ENCODE measurements at places on chromosomes 13 and 19.

DNA sequence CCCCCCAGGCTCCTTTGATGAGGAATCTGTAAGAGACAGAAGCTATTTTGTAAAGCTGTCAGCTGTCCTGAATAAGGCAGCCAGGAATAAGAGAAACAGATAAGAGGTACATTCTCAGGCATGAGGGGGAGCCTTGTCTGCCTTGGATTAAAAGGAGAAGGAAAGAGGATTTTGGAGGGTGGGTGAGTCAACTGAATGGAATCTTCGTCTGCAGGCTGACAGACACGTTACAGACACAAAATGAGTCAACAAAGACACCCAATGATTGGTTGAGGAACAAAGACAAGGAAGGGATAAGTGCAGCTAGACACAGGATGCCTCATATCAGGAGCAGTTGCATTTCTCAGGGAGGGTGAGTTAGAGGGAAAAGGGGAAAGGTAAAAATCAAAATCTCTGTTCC is 162.5 kb downstream of the OLFM4 start:
- DNase-seq, result no peak

- no peak for DNase-seq
Observed at GRCh38 chr13:37410316-37410715, 188.3 kb downstream of the POSTN start.

- no peak for DNase-seq
Observed at GRCh38 chr13:95260031-95260525, 41.2 kb downstream of the ABCC4 start.

DNA sequence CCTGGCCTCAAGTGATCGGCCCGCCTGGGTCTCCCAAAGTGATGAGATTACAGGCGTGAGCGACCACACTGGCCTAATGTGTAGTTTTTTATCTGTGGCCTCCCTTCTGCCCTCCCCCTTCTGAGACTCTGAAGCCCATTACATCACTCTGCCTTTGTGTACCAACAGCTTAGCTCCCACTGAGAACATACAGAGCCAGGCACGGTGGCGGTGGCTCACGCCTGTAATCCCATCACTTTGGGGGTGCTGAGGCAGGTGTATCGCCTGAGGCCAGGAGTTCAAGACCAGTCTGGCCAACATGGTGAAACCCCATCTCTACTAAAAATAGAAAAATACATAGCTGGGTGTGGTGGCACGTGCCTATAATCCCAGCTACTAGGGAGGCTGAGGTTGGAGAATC is 12.6 kb downstream of the NCR1 start:
- no peak for DNase-seq

DNA sequence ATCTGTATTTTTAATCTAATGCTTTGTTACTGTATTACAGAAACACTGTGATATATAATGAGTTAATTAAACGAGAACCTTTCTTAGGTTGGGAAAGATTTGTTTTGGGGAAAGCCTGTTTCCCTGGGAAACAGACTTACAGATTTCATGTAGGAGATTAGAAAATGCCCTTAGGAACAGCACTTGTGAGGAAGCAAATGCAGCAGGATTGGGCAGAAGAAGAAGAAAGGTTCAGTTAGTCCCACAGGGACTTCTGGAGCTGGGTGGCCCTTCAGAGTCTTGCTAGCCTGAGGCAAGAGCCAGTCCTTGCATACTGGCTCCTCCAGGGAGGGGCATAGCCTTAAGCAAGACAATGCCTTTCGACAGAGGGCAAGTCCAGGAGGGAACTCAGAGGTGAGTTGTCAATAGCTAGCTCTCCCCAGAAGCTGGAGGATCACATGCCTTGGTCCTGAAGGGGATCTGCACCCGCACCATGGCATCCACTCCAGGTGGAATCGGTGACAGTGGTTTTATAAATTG is 36.8 kb downstream of the N4BP2L1 start:
- no peak for DNase-seq

- no peak for DNase-seq
Observed at GRCh38 chr13:72316716-72317115, 410.7 kb downstream of the MZT1 start.

- no peak for DNase-seq
Observed at GRCh38 chr19:55188625-55189024, 8.5 kb upstream of the SYT5 start.

GRCh38 chr13:51997186-51997585 is 14.1 kb downstream of the ATP7B start:
- DNase-seq, result no peak

DNA sequence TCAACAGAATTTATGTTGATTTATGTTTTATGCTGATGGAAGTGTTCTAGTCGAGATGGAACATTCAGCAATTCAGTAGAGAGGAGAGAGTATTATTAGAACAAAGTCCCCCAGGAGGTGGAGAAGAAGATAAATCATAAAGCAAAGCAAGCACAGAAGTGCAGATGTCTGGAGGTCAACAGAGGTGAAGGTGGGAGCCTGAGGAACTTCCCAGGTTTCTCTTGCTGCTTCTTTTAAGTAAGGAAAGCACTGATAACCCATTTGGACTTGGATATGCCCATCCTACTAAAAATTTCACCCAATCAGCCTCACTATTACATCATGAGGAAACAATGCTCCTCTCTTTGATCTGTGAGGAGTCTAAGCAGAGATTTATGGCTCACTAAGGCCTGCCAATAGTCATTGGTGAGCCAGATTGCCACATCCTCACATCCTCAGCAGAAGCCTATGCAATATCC is 98.8 kb downstream of the EPSTI1 start:
- no peak for DNase-seq
